ENCODE measurements at places on chromosomes 16 and 17. TPM values are rescaled to one million over a fixed set of nuclear protein-coding genes. Genes with fewer than 3 reads are reported as not detected.

KRT33B gene
- not detected for polyA plus RNA-seq

ZNF597 gene
- 1.1 TPM for polyA plus RNA-seq

GRCh38 chr16:83002351-83003334, 375.9 kb downstream of the CDH13 start:
- DNase-seq, result no peak

- peak; percentile 60 for DNase-seq
Observed at GRCh38 chr16:88633684-88634140, 4.7 kb upstream of the IL17C start.

CD68 gene
- 34.6 TPM for polyA plus RNA-seq

GRCh38 chr17:17091276-17091675, 49.0 kb downstream of the MPRIP start:
- DNase-seq, result no peak

DNA sequence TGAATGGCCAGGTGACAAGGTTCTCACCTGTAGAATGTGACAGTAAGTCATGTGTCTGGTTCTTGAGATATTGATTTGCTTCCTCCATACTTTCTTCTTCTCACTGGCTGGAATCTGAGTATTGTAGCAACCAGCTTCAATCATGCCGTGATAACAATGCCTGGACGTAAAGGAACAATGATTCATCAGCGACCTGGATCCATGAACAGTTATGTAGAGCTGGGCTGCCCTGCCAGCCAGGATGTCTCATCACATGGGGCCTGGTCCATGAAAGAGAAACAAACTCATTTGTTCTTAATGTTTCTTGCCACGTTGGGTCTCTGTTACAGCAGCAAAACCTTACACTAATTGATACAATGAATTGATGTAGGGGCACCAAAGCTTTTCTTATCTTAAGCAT, 627.2 kb downstream of the TOX3 start:
- DNase-seq, result no peak

DNA sequence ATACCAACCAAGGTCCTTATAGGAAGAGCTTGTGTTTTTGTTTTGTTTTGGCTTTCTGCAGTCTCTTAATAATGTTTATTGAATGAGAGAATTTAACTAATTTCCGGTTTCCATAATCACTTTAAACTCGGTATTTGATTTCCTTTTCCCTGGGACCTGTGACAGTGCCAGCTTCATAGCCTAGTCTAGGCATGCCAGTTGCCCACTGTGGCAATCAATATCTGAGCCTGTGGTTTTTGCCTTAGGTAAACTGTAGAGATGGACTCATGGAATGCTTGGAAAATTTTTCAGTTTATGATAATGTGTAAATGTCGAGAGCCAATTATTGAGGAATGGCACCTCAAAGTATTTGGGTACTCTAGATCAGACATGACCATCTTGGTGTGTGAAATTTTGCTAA, 78.2 kb downstream of the FTO start:
- DNase-seq, result no peak

TUBB3 gene
- polyA plus RNA-seq, result 375 TPM

DNA sequence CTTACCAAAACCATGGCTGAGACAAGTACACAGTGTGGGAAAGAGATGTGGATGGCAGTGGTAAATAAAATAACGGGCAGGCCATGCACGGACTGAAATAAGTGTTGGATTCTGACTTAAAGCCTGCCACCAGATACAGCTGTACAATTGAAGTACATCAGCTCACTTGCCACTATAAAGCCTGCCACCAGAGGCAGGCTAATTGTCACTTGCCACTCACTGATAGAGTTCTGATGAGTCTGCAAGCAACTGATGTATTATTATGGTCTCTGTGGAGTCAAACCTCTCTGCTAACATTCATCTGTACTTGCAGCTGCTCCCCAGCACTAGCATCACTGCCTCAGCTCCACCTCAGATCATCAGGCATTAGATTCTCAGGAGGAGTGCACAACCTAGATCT, 93.0 kb downstream of the CYTH1 start:
- no peak for DNase-seq

ABCC3 gene
- 185 TPM for polyA plus RNA-seq

DNA sequence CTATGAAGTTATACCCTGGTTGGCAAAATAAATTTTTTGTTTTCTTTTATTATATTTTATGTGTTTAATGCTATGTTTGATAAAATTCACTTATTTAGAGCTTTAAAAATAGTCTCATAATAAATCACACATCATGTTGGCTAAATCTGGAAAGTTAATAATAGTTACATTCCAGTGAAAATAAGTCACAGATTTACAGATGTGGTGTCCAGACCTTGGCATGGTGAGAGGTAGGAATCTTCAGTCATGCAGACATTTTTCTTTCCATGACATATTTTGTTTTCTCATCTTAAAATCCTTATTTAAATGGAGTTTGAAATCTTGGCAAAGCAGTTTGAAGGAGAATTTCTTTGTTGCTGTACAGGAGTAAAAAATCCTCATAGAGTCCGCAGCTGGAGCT, 48.1 kb upstream of the GOSR1 start:
- no peak for DNase-seq

GRCh38 chr16:20402651-20403050, 1.9 kb downstream of the PDILT start:
- no peak for DNase-seq

MT1A gene
- polyA plus RNA-seq, result 3.5 TPM

DNA sequence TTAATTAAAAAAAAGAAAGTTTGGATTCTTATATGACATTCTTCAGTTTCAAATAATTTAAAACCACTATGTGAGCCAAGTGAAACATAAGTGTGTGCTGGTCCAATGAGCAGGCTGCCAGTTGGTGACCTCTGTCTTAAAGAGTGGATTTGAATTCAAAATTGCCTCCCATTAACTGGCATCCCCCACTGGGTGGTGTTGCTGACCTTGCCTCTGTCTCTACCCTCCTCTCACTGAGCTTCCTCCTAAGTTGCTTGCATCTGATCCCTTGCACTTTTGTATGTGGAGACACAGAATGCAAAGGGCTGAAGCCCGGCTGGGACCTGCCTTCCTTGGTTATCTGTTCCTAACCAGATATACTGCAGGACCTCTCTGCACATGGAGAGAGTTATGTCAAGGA, 160.6 kb downstream of the CYLD start:
- DNase-seq, result no peak

- DNase-seq, result peak; percentile 87
Observed at GRCh38 chr17:43393944-43394482, 4.8 kb upstream of the ARL4D start.

DNA sequence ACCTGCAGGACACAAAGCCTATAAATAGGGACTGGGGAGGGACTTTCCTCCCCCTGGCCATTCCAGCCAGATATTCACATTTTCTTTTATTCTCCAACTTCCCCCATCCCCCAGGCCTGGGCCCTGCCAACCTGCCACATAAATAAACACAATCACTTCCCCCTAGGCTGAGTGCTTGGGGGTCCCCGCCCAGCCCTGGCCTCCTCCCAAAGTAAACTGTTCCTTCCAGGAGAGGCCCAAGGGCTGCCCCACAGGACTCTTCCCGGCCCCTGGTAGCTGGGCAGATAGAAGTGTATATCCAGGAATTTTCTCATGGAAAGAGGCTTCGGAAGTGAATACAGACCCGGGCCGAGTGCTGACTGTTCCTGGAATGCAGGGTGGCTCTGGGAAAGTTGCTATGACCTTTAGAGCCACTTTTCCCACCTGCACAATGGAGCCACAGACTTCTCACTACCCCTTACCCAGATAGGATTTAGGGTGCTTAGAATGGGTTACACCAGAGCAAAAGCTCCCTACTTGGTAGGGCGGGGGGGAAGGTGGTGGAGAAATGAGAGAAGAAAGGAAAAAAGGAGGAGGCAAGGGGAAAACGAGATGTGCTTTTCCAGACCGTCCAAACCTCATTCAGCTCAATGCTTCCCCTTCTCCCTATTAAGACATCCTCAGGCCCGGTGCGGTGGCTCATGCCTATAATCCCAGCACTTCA, 8.5 kb downstream of the CSF3 start:
- no peak for DNase-seq

GRCh38 chr16:26992666-26993349, 73.9 kb upstream of the C16orf82 start:
- DNase-seq, result no peak

NPIPB9 gene
- polyA plus RNA-seq, result 0.84 TPM

GRCh38 chr17:6392609-6393350, 42.1 kb downstream of the AIPL1 start:
- no peak for DNase-seq

DNA sequence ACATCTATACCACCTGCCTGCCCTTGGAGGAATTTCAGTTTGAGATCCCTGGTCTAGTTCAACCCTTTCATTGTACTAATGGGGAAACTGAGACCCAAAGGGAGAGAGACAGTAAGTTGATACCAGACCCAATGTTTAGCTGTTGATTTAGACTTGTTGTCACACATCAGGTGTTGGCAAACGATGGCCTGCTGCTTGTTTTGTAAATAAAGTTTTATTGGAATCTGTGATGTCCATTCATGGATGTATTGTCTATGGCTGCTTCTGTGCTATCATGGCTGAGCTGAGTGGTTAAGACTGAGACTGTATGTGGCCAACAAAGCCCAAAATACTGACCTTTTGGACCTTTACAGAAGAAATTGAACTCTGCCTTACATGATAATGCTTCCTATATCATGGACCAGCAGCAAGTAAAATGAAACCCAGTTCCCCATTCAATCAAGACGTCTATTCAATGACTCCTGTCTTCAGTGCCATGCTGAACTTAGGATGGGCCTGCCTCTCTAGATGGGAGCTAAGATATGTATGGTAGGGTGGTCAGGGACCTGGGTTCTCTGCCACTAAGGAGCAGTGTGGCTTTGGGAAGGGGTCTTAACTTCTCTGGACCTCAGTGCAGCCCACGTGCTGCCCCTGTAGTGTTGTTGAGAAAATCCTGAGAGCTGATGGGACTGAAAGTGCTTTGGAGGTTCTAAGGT, 111.0 kb downstream of the IRX5 start:
- DNase-seq, result no peak

Measured in SK-N-SH (cell line).